Astrocyte of the hippocampus (primary cell): ENCODE measurements at places on chromosomes 1 and 21.

- no peak for DNase-seq
Measured at GRCh38 chr21:42157606-42158310, 61.2 kb upstream of the ABCG1 start.

DNA sequence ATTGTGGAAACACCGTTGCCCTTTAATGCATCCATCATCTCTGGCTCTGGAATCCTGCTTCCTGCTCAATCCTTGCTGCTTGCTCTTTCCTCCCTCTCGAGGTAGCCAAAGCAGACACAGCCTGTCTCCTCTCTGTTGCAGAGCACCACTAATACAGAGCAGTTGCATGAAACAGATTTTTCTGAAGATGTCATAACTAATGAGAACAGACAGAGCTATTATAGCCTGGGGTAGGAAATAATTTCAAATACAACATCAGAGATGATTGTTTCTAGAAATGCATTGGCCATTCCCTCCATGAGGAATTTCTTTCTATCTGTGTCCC is 23.3 kb upstream of the ACBD6 start:
- DNase-seq, result no peak

DNA sequence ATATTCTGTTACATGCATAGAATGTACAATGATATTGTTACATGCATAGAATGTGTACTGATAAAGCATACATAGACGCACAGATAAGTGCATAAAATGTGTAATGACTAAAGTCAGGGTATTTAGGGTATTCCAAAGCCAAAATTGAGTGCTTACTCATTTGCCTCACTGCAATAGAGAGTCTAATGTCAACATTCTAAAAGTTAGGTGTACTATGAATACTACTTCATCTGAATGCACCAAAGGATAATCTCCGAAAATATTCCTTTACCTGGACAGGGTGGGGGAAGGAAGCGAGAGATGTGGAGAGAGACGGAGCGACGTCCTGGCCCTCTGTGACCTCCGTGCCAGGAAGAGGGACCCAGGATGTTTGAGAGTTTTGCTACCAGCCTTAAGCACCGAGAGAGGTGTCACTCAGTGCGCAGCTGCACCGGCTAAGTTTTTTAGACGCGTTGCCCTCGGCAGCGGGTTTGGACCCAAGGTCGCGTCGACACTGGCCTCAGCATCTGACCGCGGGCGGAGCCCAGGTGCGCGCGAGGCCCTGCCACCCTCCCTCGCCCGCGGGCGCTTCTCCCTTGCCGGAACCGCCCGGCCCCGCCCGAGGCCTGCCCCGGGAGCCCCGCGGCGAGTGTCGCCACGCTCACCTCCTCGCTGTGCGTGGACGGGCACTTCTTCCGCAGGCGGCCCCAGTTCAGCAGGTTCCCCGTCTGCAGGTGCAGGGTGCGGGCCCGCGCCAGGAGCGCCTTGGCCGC is 660 bp downstream of the GCLM start:
- DNase-seq, result no peak

DNA sequence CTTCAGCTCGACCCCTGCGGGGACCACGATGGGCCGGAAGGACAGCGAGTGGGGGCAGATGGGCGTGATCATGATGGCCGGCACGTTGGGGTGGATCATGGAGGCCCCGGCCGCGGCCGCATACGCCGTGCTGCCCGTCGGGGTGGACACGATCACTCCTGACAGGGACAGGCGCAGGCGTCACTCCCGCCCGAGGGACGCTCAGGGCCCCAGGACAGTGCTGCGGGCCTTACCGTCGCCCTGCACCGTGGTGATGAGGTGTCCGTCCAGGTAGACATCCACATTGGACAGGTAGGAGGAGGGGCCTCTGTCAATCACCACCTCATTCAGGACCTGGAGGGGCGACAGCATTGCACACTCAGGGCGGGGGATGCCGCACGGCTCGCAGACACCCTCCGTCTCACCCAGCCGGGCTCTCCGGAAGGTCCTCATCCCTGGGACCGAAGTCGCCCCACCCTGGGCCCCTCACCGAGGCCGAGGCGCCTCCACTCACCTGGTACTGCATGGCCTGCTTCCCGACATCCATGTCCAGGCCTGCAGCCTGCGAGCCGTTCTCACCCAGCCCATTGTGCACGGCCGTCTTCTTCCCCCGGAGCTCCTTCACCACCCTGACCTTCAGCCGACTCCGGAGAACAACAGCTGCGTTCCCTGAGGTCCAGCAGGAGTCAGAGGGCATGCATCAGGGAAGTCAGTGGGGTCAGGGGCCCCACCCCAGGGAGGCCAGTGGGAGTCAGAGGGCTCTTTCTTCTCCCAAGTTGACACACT is 24.0 kb downstream of the NADK start:
- no peak for DNase-seq

- DNase-seq, result no peak
Measured at GRCh38 chr1:25996966-25997827, 666 bp downstream of the PAFAH2 start.

GRCh38 chr1:165259706-165260428 is 96.6 kb downstream of the LMX1A start:
- DNase-seq, result no peak

DNA sequence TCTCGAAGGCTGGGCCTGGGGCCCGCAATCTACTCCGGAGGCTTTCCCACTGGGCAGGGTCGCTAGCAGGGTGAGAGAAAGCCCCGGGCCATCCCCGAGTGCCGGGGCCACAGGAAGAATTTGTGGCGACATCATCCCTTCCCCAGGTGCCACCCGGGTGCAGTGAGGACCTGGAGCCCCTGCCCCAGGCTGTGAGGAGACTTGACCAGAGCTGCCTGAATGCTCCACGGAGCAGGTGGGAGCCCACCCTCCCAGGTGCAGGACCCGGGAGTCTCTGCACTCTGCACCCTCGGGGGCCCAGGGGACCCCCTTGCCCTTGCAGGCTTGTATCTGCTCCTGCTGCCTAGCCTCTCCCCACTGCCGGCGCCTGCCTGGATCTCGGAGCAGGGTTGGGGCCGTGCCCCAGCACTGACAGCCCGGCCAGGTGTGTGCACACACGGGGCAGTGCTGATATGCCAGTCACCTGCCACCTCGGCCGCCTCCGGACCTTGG is 67.5 kb upstream of the RGS7 start:
- DNase-seq, result no peak

DNA sequence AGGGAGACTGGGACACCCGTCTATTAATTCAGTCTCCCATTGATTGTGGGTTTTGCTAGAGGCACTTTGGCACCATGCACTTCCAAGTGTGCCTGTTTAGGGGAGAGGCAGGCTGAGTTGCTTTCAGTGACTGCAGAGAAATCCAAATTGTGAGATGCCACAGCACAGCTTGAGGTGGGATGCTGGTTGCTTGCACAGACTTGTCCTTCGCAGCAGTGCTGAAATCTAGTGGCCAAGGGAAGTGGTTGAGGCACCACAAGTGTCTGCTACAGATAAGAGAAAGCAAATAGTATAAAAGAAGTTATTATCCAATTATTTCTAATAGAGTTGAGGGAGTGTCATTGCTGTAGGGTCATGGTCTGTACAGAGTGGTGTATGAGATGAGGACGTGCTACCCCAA is 40.0 kb upstream of the APP start:
- no peak for DNase-seq

DNA sequence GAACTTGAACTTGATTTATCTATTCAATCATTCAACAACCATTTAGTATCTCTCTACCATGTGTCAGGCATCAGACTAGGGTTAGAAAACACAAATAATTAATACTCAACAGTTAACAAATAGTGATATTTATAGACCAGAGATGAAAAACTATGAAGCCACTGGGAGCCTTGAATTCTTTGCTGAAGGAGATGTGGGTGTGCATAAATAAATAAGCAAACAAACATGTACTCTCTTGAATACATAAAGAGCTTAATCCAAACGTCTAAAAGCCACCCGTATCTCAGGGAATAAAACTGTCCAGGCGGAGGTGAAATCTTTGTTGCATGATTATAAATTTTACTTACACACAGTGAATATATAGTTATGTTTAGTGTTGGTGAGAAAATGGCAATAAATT is 165.7 kb downstream of the SLC45A1 start:
- DNase-seq, result no peak

GRCh38 chr1:6594977-6595740 is 7.5 kb downstream of the KLHL21 start:
- no peak for DNase-seq

- no peak for DNase-seq
Measured at GRCh38 chr1:9230869-9231533, 3.6 kb upstream of the H6PD start.

DNA sequence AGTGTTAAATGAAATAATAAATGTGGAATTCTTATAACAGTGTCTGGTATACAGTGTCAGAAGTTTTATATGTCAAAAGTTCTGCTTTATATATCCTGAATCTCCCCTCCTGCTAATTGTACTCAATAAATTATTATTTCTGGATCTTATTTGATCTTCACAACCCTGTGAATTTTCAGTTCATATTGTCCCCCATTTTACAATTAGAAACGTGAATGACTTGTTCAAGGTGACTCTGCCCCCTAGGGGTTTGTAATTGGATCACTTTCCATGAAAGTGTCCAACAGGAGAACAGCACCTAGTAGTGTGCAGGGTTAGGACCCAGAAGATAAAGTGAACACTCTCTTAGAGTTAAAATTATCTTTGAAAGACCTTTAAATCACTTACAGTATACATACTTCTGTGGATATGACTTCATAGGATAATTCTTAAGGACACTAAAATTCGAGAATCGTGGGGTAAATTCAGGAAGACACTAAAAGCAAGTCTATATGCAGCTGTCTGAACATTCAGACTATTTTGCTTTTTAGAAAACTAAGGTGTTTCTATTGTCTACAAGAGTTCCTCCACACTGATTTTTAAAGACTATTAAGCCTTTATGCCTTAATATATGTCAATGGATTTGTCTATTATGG is 4.5 kb upstream of the DDR2 start:
- DNase-seq, result peak; percentile 11

GRCh38 chr1:36342426-36343185 is 19.2 kb upstream of the EVA1B start:
- peak; percentile 75 for DNase-seq

- DNase-seq, result no peak
Measured at GRCh38 chr1:117661027-117661426, 55.2 kb downstream of the TENT5C start.

DNA sequence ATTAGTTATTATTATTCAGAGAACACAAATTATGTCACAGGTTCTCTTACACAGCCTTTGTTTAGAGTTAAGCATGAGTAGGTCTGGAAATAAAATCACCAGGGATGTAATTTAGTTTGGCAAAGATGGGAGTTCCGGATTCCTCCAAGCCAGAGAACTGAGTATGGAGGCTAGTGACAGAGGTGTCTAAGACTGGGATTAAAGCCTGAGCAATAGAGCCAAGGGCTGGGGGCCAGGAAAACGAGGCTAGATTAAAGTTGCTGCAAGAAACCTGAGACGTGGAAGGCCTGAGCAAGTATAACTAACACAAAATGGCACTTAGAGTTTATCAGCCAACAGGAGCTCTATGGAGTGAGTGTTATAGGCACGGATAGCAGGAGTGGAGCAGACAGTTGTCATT is 381.6 kb downstream of the SRGAP2C start:
- DNase-seq, result no peak

DNA sequence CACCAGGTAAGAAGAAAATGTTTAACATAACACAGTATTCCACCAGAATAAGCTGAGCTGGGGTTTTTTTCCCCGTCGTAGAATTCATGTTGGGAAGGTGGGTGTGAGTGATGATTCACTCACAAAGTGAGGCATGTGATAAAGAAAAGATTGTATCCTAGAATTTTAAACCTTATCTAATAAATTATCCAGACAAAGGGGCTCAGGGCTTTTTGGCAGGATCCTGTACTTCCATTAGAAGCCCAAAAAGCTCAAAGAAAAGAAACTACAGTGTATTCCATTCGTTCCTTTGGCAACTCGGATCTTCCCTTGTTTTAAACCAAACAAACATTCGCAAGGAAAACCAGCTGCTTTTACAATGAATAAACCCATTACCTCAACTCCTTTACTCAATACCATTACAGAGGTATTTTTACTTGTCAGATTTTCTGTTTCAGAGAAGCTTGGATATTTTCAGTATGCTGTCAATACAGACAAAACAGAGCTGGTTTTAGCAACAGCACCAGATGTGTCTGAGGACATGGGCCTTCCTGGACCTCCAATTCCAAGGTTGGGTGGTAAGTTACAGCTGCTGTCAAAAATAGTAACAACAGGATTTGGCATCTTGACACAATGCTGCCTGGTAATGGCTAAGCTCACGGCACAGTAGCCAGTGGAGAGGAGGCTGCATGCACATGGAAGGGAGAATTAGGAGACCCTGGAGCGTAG is 159.9 kb upstream of the RUNX1 start:
- peak; percentile 65 for DNase-seq

- DNase-seq, result no peak
Measured at GRCh38 chr1:169565335-169566271, 20.7 kb downstream of the F5 start.

DNA sequence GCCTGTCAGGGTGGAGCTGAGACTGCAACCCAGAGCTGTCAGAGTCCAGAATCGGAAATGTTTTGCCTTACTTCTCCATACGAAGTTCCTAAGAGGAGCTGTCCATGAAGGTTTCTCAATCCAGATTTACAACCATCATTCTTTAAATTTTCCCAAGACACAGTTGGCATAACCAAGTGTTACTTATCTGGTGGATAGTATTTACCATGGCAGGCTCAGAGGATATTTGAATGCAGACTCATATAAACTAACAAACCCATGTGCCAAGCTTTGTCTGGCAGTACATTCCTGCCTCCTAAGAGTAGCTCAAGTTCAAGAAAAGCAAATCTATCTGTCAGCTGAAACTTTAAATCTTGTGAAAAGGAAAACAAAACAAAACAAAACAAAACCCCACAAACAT is 267.9 kb downstream of the ZNF326 start:
- DNase-seq, result peak; percentile 86

DNA sequence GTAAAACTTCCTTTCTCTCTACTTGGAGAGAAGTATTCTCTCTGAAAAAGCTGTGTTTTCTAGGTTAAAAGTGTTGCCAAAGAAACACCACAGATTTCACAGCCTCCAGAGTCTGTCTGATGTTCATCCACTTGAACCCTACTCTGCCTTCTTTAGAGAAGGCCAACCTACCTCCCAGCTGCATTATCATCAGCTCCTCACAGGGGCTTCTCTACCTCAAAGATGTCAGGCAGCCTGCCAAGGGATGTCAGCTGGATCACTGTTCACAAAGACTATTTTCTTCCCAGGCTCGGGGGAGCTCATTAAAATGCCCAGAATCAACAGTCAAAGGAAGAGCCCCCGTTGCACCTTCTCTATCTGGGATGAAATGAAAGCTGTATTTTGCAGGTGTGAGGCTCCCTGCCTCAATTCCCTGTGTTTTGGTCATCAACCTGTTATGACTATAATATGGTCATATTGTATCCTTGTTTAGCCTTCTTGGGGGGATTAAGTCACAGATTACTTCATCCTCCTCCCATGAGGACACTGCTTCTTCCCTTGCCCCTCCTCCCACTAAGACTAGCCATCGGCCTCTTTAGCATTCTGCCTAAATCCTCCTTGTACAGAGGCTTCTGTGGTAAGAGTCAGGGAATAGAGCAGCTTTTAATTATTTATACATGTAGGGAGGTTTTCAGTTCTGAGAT is 25.7 kb downstream of the ANGPTL7 start:
- no peak for DNase-seq
